ENCODE measurements at places on chromosomes 7 and 10. TPM values are rescaled to one million over a fixed set of nuclear protein-coding genes. Genes with fewer than 3 reads are reported as not detected.

INMT gene
- total RNA-seq, result 48.1 TPM

CPA1 gene
- not detected for total RNA-seq

PDK4 gene
- 431 TPM for total RNA-seq

HSPB1 gene
- total RNA-seq, result 3,139 TPM

FBXL13 gene
- total RNA-seq, result 0.24 TPM

CTTNBP2 gene
- 1.5 TPM for total RNA-seq

HTRA1 gene
- total RNA-seq, result 41.6 TPM

PRRT4 gene
- 2.7 TPM for total RNA-seq

PRLHR gene
- total RNA-seq, result not detected

ADCYAP1R1 gene
- 5.8 TPM for total RNA-seq

FXYD4 gene
- not detected for total RNA-seq

PLCE1 gene
- 4.2 TPM for total RNA-seq

GATA3 gene
- 1.3 TPM for total RNA-seq

- no peak for DNase-seq
These were observed 1.9 kb downstream of the SLC29A4 start for GRCh38 chr7:5284304-5285281.

GRCh38 chr7:148688526-148688925 lies 10.2 kb upstream of the CUL1 start:
- no peak for DNase-seq

DNA sequence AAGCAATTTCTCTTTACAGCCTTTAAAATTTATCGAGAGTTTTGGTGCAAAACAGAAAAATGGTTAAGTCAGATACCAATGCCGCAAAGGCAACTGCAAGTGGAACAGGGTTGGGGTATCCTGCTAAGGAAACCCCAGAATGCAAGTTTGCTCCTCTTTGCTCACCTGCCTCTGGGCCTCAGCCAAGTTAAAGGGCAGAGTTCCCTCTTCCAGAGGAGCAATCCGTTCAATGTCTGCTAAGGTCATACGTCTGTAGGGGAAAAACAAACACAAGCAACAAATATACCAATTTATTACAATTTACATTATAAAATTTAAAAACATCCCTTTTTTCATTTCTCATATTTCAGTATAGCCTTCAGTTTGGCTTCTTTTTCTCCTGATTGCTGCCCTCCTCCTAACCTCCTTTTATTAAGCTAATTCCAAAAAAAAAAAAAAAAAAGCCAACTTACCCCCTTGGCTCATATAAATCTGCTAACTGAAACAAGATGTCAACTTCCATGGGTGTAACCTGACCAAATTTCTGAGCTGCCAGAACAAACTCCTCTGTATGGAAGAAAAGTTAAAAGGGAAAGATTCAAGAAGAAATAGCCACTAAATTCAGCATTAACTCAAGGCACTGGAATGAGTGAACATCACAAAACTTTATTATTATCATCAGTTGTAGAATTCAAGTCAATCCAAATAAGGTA lies 132.6 kb downstream of the SLC25A13 start:
- no peak for DNase-seq

- DNase-seq, result no peak
These were observed 169.2 kb downstream of the NOC3L start for GRCh38 chr10:94193466-94193924.

GRCh38 chr7:153030976-153031375 lies 271.4 kb downstream of the ACTR3B start:
- no peak for DNase-seq

DNA sequence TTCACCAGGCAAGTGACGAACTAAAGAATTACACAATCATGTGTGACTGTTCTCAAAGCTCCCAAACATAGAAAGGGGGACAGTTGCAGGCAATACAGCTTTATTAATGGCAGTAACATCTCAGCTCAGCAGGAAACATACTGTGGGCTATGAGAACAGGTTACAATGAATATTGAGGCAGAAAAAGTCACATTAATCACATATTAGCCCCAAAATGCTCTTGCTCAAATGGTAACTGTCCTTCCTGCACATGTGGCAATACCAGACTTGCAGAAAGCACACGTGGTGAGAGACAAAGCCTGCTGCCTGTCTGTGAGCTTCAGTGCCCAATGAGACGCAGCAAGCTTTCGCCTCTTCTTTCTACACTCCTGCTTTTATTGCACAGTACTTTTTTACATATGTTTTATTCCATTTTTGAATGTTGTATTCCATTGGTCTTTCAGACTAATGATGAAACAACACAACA lies 104.9 kb upstream of the ACBD5 start:
- DNase-seq, result no peak

DNA sequence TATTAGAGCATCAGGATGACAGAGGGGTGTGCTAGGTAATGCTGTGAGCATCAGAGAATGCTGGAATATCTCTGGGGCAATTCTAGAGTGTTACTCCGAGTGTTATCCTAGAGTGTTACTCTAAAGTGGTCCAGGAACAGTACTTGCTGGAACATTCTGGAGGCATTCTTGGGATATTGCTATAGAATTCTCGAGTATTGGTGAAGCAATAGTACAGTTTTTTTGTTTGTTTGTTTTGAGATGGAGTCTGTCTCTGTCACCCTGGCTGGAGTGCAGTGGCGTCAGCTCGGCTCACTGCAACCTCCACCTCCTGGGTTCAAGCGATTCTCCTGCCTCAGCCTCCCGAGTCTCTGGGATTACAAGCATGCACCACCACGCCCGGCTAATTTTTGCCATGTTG lies 12.6 kb downstream of the SSC4D start:
- DNase-seq, result no peak

DNA sequence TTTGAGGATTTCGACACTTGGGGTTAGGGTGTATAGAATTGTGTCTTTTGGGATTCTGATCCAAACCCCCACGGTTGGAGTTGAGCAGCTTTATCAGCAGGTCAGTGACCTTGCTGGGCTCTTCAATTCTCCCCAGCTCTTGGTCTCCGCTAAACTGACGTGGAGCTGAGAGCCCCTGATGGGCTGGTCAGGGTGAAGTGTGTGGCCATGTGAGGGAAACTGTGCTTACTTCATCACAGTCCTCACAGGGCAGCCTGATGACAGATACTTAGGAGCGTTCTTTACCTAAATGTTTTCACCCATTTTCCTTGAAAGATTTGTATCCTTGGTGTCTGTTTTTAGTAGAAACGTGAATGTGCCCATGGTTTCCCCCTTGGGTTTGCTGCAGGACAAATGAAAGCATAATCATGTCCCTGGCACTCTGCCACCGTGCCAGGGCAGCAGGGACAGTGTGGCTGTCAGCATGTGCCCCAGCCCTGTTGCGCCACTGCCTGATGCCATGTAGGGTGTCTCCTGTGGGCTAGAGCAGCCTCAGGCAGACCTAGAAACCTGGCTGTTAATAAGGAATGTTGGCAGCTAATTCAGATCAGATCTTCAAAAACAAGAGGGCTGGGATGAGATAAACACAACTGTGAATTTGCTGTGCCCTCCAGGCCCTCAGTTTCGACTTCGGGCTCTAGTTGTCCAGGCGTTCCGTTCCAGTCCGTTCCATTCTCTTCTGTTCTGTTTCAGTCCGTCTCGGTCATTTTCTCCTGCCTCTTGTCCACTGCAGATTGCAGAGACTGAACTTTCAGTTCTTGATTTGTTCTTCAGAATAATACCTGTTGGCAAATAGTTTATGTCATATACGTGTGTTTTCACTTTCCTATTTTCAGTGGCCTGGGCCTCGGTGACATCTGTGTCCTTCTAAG lies 96.8 kb downstream of the TRRAP start:
- no peak for DNase-seq

DNA sequence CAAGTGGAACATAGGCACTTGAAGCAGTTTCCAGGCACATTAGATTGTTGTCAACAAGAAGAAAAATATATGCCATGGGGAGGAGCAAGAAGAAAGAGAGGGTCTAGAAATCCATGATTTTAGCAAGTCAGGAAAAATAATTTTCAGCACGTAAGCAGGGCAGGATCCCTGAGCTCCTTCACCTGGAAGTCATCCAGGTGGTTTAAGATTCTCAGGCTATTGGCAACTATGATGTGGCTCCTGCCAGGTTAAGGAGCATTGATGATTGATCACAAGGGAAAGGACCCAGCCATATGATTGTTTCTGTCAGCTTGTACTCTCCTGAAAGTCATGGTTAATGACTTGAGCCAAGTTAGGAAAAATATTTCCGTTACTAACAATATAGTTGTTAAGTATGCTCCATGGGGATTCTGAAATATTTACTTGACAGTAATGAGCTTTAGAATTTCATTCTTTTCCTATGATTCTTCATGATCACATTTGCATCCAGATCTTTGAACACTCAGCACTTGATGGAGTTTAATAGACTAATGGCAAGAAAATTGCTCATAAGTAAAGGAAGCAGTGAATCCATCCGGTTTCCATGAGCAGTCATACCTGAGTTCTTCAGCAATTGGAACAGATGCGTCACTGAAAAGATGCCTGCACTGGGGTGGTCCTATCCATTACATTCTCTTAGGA lies 209.1 kb downstream of the BICC1 start:
- DNase-seq, result no peak

GRCh38 chr7:8249121-8249520 lies 12.8 kb downstream of the ICA1 start:
- DNase-seq, result no peak

- DNase-seq, result no peak
These were observed 12.5 kb downstream of the PDLIM1 start for GRCh38 chr10:95278061-95278988.

GRCh38 chr10:132436861-132437410 lies 39.9 kb downstream of the PWWP2B start:
- peak; percentile 41 for DNase-seq

- no peak for DNase-seq
These were observed 42.1 kb downstream of the TRIM24 start for GRCh38 chr7:138502023-138502767.

DNA sequence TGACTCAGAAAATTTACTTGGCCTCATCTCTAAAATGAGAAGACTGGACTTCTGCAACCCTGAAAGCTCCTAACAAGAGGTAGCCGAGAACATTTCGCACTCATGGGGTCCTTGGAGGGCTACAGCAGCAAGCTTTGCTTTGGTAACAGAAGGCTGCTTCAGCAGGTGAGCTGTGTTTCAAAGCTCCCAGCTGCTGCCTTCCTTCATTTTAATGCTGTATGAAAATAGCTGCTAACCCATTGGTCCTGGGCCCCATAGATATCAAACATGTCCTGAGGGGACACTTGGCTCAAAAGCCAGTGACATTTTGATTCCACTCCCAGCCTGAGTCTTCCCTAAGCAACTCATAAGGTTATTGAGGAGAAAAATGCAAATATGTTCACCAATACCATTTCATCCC lies 14.3 kb upstream of the MALSU1 start:
- DNase-seq, result no peak

GRCh38 chr7:150738591-150739001 lies 1.4 kb downstream of the GIMAP5 start:
- no peak for DNase-seq

GRCh38 chr7:137715533-137715932 lies 131.2 kb downstream of the DGKI start:
- DNase-seq, result no peak

- no peak for DNase-seq
These were observed 124.5 kb downstream of the BAMBI start for GRCh38 chr10:28801869-28802268.

- no peak for DNase-seq
These were observed 44.5 kb upstream of the ZMIZ1 start for GRCh38 chr10:79024296-79024695.

- DNase-seq, result no peak
These were observed 369.5 kb downstream of the SORCS3 start for GRCh38 chr10:105010411-105011121.

- no peak for DNase-seq
These were observed 38.5 kb downstream of the CDK1 start for GRCh38 chr10:60816628-60817397.

DNA sequence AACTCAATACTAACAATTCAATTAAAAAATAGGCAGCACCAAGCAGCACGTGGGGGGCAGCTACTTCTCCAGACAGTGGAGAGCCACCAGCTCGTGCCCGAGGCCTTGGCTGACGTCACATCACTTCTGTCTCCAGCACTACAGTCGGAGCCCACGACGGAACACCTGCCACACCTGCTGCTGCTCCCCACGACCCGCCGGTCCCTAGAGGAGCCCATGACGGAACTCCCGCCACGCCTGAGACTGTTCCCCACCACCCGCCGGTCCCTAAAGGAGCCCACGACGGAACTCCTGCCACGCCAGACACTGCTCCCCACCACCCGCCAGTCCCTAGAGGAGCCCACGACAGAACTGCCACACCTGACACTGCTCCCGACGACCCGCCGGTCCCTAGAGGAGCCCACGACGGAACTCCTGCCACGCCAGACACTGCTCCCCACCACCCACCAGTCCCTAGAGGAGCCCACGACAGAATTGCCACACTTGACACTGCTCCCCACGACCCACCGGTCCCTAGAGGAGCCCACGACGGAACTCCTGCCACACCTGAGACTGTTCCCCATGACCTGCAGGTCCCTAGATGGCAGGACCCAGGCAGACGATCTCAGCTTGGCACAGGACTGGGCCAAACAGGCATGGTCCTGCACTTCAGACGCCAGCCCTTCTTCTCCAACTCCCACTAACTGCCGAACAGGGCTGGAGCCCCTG lies 258.0 kb downstream of the ELFN1 start:
- peak; percentile 40 for DNase-seq

- DNase-seq, result no peak
These were observed 108.4 kb upstream of the ZMIZ1 start for GRCh38 chr10:78960316-78960800.

- DNase-seq, result no peak
These were observed 579 bp downstream of the RBM33 start for GRCh38 chr7:155644971-155645509.

DNA sequence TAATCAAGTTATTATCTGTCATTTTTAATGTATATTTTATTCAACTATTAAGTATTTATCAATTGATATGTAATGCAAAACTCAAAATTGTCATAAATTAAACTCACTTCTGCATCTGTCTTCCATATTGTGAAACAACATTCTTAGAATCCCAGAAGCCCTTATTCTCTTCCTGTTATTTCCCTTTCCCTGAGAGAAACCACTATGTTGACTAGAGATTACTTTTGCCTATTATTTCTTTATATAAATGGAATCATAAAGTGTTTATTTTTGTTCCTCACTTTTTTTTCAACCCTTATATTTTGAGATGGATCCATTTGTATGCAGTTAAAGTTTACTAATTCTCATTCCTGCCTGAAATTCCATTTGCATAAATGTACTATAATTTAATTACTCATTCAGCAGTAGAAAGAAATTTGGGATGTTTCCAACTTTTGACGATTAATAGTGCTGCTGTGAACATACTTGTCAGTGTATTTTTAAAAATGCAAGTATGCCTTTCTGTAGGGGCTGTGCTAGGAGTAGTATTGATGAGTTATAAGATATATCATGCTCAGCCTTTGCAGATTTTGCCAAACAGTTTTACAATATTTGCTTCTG lies 211.2 kb downstream of the SEMA3D start:
- no peak for DNase-seq

DNA sequence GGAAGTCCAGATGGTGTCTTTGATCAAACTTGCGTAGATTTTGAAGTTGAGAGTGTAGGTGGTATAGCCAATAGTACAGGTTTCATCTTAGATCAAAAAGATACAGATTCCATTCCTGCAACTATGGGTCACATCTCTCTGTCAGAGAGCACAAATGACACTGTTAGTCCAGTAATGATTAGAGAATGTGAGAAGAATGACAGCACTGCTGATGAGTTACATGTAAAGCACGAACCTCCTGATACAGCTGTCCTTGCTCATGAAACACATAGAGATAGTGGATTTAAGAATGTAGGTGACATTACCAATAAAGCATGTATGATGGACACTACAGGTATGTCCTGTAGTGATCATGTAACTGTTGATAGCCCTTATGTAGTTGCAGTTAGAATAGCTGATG lies 59.1 kb downstream of the LOXL4 start:
- no peak for DNase-seq
